ENCODE measurements at places on chromosomes 16 and 17. TPM values are rescaled to one million over a fixed set of nuclear protein-coding genes. Genes with fewer than 3 reads are reported as not detected.

The SLC9A5 gene
- 0.54 TPM for polyA plus RNA-seq

The ABCC3 gene
- 64.5 TPM for polyA plus RNA-seq

The LCMT1 gene
- 105 TPM for polyA plus RNA-seq

The CHST4 gene
- not detected for polyA plus RNA-seq

The SEPTIN1 gene
- 4.8 TPM for polyA plus RNA-seq

The GUCY2D gene
- 0.81 TPM for polyA plus RNA-seq

All from small intestine (tissue), 16 donors.